ENCODE measurements at places on chromosomes 13 and 19.
A peak's percentile ranks its signal among the peaks of the same experiment; 100 is the strongest.

DNA sequence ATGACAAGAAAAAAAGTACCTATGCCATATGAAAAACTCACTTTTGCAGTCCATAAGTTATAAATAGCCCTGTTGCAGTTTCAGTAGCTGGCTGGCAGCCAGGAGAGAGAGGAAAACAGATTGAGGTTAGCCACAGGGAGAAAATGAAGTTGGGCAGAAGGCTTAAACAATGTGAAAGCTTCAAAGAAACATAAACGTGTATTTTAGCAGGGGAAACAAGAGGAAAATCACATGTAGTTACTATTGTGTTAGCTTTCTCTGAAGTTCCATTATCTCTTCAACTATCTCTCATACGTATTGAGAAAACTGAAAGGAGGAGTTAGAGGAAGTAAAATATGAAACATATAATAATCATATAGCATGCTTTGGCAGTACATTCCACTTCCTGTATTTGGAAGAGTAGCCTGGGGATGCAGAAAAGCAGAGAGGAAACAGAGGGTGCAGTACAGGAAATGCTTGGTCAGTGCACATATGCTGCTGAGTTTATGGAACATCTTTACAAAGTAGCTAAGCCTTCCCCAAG lies 1551.1 kb downstream of the EFNB2 start:
- no peak for DNase-seq

DNA sequence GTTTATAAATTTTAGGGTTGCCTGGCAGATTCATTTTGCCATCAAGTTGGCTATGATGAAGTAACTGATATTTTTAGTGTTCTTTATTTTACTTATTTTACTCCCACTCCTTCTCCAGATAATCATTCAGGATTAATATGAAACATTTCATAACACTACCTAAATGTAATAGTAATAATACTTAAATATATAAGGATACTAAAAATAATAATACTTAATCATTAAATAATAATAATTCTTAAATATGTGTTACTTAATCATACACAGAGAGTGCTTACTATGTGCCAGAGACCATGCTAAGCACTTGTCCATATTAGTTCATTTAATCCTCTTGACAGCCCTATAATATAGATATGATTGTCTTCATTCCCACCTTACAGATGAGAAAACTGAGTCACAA lies 23.0 kb upstream of the OXGR1 start:
- no peak for DNase-seq

DNA sequence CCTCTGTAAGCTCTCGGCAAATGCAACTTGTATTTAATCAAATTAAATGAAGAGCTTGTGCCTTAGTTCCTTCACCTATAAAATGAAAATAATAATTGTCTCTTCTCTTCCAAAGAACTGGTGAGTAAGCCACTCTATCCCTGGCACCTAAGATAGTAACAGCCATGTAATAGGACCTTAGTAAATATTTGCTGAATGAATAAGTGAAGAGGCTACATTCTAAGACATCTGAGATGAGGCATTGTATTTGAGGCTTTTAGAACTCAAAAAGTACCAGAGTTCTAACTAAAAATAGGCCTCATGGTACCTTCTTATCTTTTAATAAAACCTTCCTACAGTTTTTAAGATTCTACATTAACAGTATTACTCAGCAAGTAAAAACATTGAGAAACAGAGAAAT lies 17.3 kb upstream of the DCLK1 start:
- DNase-seq = no peak

- no peak for DNase-seq
Measured at GRCh38 chr13:30034458-30034795, 184.0 kb upstream of the UBL3 start.

- DNase-seq = peak; percentile 84
Measured at GRCh38 chr19:12792051-12792852, 966 bp downstream of the JUNB start.

DNA sequence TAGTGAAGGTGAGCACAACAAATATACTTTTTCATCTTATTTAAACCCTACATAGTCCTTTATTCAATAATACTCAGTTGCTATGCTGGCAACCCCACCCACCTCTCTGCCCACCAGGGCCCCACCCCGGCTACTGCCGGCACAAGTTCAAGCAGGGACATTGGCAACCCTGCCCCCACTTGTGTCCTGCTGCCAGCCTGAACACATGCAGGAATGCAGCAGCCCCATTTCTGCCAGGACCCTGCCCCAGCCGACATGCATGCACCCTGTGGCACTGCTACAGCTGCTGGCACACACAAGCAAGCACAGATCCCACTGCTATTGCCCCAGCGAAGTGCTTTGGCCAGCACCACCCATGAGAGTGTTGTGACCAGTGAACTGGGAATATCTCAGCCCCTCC lies 289.8 kb downstream of the COG6 start:
- DNase-seq = no peak

GRCh38 chr19:49436381-49437017 lies 4.8 kb downstream of the SLC17A7 start:
- DNase-seq = peak; percentile 98

- DNase-seq = no peak
Measured at GRCh38 chr13:39095500-39095899, 57.2 kb downstream of the NHLRC3 start.

DNA sequence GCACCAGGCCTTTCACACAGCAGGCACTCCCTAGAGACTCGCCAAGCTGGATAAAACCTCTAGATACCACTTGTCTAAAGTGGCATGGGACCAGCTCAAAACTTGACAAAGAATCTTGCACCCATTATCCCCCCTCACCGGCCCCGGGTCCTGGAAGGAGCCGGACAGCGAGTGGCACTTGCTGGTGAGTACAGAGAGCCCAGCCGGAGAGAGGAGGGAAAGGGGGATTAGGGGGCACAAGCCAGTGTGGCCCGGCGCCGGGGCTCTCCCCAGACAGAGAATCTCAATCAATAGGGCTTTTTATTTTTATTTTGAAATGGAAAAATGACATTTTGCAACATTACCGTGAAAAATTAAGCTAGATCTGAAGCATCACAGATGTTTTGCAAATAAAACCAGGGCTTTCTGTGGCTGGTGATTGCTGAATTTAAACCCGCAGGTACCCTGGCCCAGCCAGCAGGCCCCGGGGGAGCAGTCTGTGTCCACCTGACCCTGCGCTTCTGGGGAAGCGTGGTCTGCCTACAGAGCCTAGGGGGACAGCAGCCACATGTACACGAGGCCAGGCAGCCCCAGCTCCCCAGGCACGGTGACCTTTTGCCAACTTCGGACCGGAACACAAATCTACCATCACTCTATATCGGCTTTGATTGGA lies 10.0 kb upstream of the VSTM2B start:
- no peak for DNase-seq

DNA sequence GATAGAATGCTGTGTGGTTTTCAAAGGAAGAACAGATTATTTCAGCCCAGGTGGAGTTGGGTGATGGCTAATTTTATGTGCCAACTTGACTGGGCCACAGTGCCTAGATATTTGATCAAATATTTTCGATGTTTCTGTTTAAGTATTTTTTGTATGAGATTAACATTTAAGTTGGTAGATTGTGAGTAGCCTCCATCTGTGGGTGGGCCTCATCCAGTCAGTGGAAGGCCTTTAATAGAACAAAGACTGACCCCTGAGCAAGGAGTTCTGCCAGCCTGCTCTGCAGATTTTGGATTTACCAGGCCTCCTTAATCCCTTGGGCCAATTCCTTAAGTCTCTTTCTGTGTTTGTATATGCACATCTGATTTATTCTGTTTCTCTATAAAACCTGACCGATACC lies 13.9 kb downstream of the LSM14A start:
- DNase-seq = no peak

GRCh38 chr19:19570571-19570970 lies 32.5 kb downstream of the CILP2 start:
- DNase-seq = no peak

DNA sequence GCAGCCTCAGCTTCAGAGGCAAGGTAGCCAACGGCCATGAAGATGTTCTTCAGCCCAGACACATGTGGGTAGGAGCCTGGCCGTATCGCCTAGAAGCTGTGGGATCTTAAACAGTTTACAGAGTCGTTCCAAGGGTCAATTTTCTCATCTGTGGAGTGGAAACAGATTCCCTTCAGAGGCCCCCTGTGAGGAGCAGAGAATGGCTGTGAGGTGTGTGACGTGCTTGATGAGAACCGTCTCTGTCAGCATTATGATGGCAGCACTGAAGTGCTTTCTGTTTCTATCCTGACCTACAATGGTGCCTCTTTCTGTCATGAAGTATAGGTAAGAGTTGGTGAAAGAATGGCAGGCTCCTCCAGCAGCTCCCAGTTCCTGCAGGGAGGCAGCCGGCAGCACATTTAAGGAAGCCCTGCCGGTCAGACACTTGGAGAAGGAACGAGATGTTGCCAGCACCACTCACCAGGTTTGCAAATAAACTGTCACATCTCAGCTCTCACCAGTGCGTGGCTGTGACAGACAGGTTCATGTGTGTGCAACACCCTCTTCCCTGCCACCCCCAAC lies 277.3 kb downstream of the FOXO1 start:
- DNase-seq = no peak

DNA sequence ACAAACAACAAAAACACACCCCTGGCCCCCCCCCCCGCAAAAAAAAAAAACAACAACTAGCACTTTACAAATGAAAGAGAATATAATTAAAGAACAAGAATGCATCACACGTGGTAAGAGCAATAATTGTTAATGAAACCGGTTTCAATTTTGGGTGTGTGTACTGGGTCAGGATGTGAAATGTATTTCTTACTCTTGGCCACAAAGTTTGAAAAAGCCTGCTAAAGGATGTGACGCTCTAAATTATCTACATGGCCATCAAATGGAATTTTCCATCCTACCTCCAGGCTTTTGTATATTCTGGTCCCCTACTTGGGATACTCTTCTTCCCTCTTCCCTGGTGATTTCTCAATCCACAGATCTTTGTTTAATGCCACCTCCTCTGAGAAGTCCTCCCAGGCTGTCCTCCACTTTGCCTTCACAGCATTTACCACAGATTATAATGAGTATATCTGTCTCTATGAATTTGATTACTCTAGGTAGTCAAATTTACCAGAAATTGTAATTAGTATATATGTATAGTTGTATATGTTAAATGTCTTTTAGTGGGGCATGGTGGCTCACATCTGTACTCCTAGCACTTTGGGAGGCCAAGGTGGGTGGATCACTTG lies 2.1 kb downstream of the SARS2 start:
- DNase-seq = no peak
